Colonic mucosa (tissue), 4 donors: ENCODE measurements at places on chromosomes 1 and 21. TPM values are rescaled to one million over a fixed set of nuclear protein-coding genes. Genes with fewer than 3 reads are reported as not detected.

GRCh38 chr21:46020581-46020980 is 39.0 kb downstream of the COL6A1 start:
- no peak for DNase-seq

DNA sequence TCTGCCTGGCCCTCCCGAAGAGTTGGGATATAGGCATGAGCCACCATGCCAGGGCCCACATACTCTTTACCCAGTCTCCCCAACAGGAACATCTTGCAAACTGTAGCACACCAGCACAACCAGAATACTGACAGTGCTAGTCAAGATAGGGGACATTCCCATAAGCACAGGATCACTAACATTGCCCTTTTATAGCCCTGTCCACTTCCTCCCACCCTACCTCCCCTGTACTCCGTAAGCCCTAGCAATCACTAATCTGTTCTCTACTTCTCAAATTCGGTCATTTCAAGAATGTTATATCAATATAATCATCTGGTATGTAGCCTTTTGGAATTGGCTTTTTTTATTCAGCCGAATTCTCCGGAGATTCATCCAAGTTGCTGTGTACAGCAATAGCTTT is 5.9 kb downstream of the SDHB start:
- no peak for DNase-seq

- peak; percentile 55 for DNase-seq
Measured at GRCh38 chr1:2049225-2049717, 940 bp upstream of the PRKCZ start.

GRCh38 chr1:107572674-107573211 is 392.2 kb downstream of the VAV3 start:
- no peak for DNase-seq

The S100A7A gene
- not detected for total RNA-seq
